ENCODE measurements at places on chromosomes 12 and 14.

- DNase-seq = no peak
These were observed 13.1 kb upstream of the NGB start for GRCh38 chr14:77284066-77284465.

DNA sequence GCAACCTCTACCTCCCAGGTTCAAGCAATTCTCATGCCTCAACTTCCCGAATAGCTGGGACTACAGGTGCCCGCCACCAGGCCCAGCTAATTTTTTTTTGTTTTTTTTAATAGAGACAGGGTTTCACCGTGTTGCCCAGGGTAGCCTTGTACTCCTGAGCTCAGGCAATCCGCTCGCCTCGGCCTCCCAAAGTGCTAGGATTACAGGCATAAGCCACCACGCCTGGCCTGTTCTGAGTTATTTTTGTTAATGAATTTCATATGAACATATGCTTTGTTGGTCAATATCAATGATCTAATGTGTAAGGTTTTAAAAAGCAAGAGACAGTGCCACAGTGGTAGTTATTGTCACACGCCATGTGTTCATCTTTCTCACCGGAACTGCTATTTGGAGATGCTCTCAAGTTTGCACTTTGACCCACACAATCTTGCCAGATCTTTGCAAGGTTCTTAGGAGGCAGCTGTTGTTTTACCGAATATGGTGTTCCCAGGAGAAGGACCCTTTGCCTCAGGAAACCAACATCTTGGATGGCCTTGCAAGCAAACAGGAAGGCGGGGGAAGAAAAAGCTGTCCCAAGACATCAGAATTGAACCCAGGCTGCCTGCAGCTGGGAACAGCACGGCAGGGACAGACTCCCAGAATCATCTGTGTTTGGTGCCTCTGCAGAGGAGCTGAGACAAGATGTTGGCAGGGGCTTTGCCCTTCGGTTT, 30.0 kb downstream of the GALNT16 start:
- DNase-seq = no peak

- DNase-seq = no peak
These were observed 13.9 kb upstream of the KRT86 start for GRCh38 chr12:52260361-52261207.

DNA sequence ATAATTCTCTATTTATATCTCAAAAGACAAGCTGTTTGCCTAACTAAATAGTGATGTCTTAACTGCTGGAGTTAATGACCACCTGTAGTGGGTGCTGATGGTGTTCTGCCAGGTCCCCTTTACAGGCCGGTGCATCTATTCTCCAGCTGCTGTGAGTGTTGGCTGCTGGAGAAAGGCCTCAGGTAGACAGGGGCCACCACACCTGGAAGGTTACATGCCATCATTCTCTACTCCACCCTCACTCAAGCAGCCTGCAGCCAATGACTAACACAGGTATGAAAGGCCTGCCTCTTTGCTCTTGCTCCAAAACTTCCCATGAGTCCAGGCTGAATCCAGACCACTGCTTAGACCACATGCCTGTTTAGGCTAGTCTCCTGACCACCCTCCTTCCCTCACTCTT, 73.9 kb downstream of the RPS6KA5 start:
- DNase-seq = no peak

DNA sequence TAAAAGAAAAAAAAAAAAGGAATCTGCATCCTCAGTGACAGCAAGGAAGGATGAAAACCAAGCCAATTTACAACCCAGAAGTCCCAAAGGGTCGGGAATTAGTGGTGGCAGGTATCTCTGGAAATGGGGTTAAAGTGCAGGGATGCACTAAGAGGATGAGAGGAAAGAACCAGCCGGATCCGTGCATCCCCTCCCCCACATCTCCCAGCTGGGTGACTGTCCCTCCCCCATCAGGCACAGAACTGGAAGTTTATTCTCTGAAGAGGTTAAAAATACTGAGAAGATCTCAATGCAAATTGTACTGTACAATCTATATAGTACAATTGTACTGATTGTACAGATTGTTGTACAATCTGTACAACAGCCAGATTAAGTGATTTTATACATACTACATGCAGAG, 15.4 kb downstream of the CLMN start:
- DNase-seq = no peak

DNA sequence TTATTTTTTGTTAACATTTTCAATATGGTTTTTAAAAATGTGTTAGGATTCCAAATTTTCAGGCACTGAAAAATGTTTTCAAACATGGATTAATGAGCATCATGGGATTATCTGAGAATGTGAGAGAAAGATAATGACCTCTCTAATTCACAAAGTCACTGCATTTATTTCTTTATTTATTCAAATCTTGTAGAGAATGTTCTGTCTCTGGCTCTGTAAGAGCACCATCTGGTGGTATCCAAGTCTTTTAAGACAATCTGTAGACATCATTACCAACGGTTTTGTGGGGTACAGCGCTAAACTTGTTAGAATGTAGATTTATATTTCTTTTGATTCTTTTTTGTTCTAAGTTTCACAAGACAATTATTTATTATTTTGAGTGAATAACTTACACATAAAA, 956.0 kb upstream of the NOVA1 start:
- no peak for DNase-seq

DNA sequence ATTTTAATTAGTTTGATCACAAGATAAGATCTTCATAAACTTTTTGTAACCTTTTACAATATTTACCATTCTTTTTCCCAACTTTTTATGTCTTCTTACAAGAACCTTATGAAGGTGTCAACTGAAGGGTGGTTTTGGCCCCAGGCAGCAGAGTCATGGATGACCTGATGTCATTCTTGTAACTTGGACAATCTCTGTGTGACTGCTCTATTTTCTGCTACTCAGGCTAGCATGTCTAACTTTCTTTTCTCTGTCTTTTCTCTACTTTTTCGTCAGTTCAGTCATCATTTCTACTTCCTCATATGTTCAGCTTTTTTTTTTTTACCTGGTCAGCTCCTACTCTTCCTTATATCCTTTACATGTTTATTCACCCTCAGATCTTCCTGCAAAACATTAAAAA, 150.7 kb upstream of the PTPRQ start:
- no peak for DNase-seq

DNA sequence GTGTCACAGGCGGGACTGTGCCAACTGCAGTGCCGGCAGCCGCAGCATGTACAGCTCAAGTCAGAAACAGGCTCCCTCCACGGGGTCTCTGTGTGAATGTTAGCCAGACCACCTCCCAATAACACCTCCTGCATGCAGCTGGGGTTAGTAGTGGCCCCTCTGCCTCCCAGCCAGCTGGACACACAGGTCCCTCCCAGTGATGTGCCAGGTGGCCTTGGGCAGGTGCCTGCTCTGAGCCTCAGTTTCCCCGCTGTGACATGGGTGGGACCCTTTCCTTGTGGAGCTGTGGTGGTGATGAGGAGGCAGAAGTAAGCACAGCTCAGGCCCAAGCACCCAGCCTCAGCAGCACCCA, 139.9 kb downstream of the ADGRD1 start:
- no peak for DNase-seq

GRCh38 chr12:88433997-88434703, 146.1 kb downstream of the KITLG start:
- DNase-seq = no peak

GRCh38 chr12:91316907-91317269, 134.3 kb upstream of the DCN start:
- DNase-seq = no peak

- no peak for DNase-seq
These were observed 59.8 kb downstream of the FOS start for GRCh38 chr14:75338398-75338797.

DNA sequence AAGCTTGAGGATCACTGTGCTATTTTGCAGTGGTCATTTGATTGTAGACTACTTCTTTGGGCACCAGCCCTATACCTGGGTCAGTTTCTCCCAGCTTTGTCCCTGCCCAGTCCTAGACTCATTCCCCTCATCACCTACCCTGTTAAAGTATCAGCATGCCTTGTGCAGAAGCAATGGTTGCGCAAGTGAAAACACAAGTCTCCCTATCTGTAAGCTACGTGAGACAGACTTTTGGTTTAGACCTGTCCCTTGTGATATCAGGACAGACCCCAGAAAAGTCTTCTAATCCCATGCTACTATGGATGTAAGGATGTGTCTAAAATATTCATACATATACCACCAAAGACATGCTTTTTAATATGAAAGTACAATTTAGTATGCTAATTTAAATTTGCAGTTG, 88.8 kb upstream of the ATP2B1 start:
- no peak for DNase-seq

DNA sequence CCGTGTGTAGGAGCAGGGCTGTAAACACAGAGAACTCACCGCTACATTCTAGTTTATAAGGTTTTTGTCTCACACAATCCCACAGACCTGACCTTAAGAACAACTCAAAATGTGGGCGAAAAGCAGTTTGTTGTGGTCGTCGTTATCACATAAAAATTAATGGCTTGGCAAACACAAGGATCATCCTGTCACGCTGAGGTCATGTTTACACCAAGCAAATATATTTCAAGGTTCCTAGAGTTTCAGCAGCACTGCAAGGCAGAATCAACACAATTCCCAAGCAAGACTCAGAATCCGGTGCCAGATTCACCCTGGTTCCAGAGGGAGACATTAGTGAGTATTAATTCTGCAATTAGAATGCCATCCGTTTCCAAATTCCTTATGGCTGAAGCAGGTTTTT, 30.1 kb upstream of the MAP1LC3B2 start:
- no peak for DNase-seq

- peak; percentile 46 for DNase-seq
These were observed 38.9 kb upstream of the DICER1 start for GRCh38 chr14:95196268-95196667.

GRCh38 chr12:129530517-129530916, 373.3 kb downstream of the TMEM132D start:
- no peak for DNase-seq

- DNase-seq = no peak
These were observed 2.6 kb downstream of the VEZT start for GRCh38 chr12:95220190-95220589.

- DNase-seq = no peak
These were observed 965.1 kb downstream of the DIO2 start for GRCh38 chr14:79246173-79246572.

- no peak for DNase-seq
These were observed 124.7 kb upstream of the MAX start for GRCh38 chr14:65226824-65227604.

DNA sequence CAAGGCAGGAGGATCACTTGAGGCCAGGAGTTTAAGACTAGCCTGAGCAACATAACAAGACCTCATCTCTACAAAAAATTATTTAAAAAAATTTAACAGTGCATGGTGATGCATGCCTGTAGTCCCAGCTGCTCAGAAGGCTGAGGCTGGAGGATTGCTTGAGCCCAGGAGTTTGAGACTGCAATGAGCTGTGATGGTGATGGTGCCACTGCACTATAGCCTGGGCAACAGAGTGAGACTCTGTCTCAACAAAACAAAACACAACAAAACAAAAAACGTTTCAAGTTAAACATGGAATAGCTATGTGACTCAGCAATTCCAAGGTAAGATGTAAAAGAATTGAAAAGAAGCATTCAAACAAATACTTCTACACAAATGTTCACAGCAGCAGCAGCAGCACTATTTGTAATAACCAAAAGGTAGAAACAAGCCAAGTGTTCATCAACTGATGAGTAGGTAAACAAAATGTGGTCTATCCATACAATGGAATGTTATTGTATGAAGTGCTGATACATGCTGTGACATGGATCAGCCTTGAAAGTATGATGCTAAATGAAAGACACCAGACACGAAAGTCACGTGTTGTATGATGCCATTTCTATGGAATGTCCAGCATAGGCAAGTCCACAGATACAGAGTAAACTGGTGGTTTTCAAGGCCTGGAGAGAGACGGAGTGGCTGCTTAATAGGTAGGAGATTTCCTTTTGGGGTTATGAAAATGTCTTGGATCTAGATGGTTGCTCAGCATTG, 31.4 kb downstream of the CFAP251 start:
- no peak for DNase-seq

DNA sequence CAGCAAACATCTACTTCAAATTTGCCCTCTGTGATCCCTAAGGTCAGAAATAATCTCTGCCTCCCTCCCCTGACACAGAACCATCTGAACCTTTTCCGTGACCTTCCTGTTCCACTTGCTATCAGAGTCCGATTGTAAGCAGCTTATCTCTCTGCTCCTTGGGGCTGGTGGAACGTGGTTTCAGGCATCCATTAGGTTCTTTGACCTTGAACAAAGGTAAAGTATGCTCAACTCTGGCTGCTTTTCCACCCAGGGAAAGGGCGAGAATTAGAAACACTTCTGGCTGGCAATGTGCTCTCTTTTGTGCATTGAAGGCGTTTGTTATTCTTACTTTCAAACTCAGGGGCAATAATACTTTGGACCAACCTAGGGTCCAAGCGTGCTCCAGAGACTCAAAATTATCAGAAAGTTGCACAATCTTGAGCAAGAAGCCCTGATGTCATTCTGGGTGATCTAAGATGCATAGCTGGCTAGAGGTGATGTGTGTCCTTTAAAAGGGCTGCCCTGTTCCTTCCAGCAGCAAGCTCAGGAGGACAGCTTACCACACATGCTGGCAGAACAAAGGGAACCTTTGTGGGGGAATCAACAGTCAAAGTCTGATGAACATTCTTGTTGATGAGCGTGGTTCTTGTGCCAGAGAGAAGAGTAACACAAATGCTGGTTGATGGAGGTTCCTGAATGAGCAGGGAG, 29.8 kb downstream of the ADGRD1 start:
- no peak for DNase-seq

GRCh38 chr14:68807148-68807600, 14.3 kb upstream of the ZFP36L1 start:
- no peak for DNase-seq

Measured in natural killer cell (primary cell).